ENCODE measurements at places on chromosomes 12 and 14.

GRCh38 chr12:109983432-109984142 is 12.6 kb downstream of the GIT2 start:
- no peak for DNase-seq

GRCh38 chr12:72543777-72544467 is 271.8 kb downstream of the TRHDE start:
- no peak for DNase-seq

DNA sequence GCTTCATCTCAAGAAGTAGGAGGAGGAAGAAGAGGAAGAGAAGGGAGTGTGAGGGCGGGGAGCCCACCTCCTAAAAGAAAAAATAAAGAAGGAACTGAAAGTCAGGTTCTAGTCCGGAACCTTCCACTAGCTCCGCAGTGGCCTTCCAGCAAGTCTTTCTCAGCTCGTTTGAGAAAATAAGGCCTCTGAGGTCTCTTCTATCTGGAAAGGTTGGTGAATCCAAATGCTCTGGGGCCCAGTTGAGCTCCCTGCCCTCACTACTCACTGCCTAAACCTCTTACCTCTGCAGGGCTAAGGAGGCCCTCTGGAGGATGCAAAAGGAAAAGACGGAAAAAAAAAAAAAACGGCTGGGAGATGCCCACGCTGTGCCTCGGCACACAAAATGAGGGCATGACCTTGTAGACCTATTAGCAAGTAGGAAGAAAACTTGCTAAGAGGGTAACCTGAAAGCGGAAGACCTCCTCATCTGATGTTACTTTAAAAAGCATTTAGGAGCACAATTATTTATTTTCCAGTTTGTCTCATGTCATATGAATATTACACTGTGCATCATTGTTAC is 35.9 kb downstream of the FBLN5 start:
- DNase-seq, result no peak

DNA sequence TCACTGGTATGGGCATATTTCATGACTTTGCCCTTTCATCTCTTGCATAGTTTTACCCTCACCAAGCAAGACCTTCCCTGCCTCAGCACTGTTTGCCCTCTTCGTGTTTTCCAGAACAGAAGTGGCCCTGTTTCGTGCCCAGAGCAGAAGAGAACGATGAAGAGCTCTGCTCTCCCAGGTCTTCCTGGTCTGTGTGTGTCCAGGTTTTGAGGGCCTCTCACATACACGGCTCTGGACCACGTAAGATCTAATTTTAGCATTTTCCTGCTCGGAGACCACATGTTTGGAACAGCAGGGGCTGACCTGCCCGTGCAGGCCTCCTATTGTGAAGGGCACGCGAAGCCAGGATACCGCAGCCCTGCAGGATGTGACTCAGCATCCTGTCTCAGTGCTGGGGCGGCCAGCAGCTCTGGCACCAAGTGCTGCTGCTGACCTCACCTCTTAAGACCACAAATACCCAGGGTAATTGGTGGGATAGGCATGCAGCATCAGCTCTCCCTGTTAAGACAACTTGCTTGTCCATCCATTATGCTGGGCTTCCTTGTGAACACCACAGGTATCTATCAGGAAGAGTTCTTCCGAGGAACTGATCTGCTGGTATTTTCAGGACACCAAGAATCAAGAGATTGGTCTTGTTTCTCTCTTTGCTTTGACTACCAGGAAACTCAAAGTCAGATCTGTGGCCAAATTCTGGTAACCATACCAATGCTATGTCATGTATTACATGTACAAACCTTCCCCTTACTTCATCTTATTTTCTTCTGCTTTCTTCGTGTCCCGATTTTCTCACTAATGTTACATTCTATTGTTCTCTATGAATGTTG is 19.0 kb downstream of the SSH1 start:
- peak; percentile 38 for DNase-seq

GRCh38 chr12:59007620-59008019 is 87.3 kb upstream of the LRIG3 start:
- no peak for DNase-seq

DNA sequence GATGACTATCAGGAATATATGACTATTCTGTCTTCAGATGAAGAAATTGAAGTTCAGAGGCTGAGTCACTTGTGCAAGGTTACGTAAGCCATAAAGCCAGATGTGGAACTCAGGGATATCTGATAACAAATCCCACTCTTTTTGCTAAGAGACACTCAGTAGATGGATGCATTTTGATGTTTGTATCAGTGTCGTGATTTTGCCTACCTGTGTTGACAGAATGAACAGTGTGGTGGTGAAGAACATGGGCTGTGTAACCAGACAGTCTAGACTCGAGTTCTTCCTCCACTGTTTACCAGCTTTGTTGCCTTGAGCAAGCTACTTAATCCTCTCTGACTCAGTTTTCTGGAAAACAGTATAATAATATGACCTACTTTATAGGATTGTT is 93.9 kb downstream of the DAAM1 start:
- DNase-seq, result no peak

GRCh38 chr14:60757567-60758002 is 23.0 kb downstream of the MNAT1 start:
- DNase-seq, result no peak

DNA sequence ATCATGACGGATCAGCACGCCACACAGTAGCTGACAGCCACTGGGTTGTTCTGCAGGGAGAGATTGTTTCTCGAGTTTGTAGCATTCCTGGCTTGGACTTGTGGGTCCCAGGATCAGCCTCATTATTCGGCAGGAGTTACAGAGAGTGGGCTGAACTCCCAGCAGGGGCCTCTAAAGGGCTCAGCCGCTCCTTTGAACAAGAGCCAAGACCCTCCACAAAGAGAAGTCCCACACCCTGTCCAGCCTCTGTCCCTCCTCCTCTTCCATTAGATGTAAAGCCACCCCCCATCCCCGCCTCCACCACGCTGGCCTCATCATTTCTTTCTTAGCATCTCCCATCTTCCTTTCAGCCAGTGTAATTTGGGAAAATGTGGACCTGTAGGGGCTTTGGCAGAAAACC is 96.7 kb upstream of the HSPB8 start:
- DNase-seq, result no peak

DNA sequence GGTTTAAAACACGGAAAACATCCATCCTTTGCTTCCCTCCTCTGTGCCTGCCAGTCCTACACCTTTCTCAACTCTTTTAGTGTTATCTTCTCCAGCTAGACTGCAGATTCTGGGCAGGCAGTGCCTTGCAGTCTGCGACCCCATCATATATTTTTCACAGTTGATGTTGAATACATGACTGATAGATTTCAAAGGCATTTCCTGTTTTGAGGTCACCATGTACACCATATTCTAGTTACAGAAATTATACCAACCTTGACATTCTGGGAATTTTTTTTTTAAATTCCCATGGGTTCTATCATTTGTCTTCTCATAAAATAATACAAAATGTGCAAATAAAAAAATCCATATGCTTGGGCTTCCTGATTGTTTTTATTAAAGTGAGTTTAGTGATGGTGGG is 16.6 kb downstream of the SOCS2 start:
- DNase-seq, result no peak

- no peak for DNase-seq
Measured at GRCh38 chr12:44570036-44570583, 306.0 kb downstream of the NELL2 start.

DNA sequence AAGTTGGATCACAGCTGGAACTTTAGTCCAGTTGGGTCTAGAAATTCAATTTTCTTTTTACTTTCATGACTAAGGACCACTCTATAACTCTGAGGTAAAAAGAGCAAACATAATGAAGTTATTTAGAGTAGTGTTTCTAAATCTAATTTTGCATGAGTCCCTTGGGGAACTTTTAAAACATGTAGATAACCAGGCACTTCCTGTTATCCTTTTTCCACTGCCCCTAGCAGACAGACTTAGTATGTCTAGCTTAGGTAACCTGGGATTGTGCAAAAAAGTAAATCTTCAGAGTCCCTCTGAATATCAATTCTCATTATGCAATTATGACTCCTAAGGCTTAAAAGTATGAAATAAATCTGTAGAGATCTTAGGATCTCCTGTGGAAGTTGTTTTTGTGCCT is 371.2 kb downstream of the DIO2 start:
- DNase-seq, result no peak

DNA sequence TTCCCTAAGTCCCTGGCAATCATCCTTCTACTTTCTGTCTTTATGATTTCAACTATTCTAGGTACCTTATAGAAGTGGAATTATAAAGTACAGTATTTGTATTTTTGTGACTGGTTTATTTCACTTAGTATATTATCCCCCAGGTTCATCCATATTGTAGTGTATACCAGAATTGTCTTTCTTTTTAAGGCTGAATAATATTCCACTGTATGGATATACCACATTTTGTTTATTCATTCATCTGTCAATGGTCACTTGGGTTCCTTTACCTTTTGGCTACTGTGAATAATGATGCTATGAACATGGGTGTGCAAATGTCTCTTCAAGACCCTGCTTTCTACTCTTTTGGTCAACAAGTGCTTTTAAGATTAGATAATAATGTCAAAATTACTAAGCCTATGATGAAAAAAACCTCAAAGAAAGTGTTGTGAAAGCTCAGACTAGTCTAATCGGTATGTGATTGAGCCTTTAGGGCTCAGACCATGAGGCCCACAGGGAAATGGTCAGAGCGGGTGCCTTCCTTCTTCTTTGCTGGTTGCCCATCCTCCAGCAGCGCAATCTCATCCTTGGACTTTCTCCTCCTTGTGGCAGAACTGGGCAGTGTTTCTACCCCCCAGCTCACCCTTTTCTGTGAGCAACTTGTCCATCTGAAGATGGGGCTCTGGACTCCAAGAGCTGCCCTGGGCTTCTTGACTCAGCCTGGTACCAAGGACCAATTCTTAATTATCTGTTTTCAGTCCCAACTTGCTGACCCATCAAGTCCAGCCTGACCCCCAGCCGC is 105.4 kb downstream of the TTC8 start:
- no peak for DNase-seq

- DNase-seq, result no peak
Measured at GRCh38 chr12:20798554-20798953, 12.0 kb upstream of the SLCO1B3 start.

GRCh38 chr12:116347265-116347664 is 69.8 kb upstream of the MED13L start:
- DNase-seq, result no peak

- DNase-seq, result peak; percentile 82
Measured at GRCh38 chr12:121626853-121627640, 717 bp downstream of the ORAI1 start.

DNA sequence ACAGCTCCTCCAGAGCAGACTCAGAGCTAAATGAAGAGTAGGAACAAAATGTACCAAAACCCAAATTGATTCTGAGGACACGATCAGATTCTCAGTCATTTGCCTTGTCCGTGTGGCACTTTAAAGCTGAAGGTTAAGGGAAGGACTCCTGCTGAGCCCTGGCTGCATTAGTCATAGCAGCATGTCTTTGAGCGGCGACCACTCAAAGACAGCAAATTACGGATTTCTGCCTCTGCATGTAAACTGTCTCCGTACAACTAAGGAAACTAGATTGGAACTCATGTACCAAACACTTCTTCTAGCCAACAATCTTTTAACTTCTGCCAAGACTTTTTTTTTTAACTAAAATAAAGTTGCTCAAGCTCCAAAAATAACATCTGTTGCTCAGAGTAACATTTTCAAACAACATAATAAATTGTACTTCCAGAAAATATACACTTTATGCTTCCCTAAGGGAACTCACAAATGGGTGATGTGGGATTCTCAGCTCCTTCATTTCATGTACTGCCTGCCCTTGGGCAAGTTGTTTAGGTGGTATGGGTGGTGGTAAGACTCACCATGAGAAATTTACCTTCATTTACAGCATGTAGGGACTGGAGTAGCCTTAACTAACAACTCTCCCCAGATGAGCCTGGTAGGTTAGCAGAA is 56.1 kb downstream of the RERG start:
- no peak for DNase-seq

GRCh38 chr14:103931422-103931821 is 3.2 kb downstream of the TDRD9 start:
- no peak for DNase-seq

DNA sequence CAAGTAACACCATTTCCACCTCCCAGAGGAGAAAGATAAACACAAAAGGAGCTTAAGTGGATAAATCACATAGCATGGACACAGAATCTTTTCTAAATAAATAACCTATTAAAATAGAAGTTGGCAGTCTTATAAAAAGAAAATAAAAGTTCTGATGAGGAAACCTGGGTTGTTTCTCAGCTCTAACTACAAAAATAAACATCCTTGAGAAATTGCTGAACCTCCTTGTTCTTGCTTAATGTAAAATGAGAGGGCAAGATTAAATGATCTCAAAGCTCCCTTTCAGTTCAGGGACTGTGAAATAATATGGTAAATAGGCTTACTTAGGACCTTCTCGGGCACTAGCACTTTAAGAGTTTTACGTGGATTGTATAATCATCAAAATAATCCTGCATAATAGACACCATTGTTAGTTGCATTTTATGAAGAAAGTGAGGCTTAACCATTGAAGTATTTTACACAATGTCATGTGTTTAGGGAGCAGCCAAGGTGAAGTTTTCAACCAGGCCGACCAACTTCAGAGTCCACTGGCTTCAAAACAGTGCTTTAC is 214.0 kb upstream of the NOVA1 start:
- no peak for DNase-seq

GRCh38 chr12:105109465-105110212 is 2.1 kb downstream of the WASHC4 start:
- DNase-seq, result no peak

- DNase-seq, result no peak
Measured at GRCh38 chr14:105241641-105242040, 6.7 kb upstream of the BTBD6 start.

- DNase-seq, result no peak
Measured at GRCh38 chr14:104287301-104288009, 149.1 kb downstream of the KIF26A start.

GRCh38 chr14:75083271-75083670 is 13.8 kb downstream of the ZC2HC1C start:
- DNase-seq, result no peak
